Smooth muscle cell of bladder (primary cell): ENCODE measurements at places on chromosomes 11 and 22. TPM values are rescaled to one million over a fixed set of nuclear protein-coding genes. Genes with fewer than 3 reads are reported as not detected.

NXPE4 gene
- not detected in 2 replicates for total RNA-seq

MGAT3 gene
- under 0.01 and 0.09 TPM in 2 replicates for total RNA-seq

HBE1 gene
- total RNA-seq = 0.14 TPM in 1 of 2 replicates, not detected in the other

IFITM10 gene
- 0.28 and 0.65 TPM in 2 replicates for total RNA-seq
